ENCODE measurements at places on chromosomes 12 and 14.

DNA sequence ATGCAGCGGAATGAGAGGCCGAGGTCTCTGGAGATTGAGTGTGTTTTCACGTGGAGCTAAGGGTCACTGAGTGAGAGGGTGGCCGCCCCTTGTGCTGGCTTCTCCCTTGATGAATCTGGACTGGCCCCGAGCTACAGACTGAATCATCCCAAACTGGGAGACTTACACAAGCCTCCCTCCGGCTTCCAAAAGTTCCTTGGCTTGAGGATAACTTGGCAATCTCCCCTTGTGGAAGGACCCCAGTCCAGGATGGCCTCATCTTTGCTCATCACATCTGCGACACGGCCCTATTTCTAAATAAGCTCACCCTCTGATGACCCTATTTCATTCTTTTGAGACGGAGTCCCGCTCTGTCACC, 41.5 kb upstream of the FBRSL1 start:
- DNase-seq, result no peak

- DNase-seq, result no peak
Observed at GRCh38 chr12:108060903-108061302, 68.2 kb upstream of the WSCD2 start.

- no peak for DNase-seq
Observed at GRCh38 chr12:29026419-29026818, 122.7 kb upstream of the FAR2 start.

DNA sequence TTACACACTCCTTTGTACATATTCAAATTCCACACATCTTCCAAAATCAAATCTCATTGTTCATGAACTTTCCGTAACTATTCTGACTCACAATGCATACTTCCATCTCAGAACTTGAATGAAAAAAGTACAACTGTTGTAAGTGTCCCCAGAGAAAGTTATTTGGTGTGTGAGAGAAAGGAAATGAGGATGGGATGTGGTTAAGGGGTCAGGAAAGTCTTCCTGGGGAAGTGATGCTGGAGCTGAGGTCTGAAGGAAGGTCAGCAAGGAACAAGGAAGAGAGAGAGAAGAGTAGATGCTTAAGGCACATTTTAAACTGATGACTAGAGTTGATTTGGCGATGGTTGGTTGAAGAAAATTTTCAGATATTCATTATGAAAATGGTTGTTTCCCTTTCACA, 340.0 kb upstream of the STXBP6 start:
- DNase-seq, result no peak

- no peak for DNase-seq
Observed at GRCh38 chr14:101290611-101291010, 270.7 kb upstream of the DIO3 start.
